SW 1271 (cell line): ENCODE measurements at places on chromosomes 5 and 9.
A peak's percentile ranks its signal among the peaks of the same experiment; 100 is the strongest.

- DNase-seq, result no peak
Observed at GRCh38 chr9:115469841-115470240, 351.9 kb upstream of the TNC start.

DNA sequence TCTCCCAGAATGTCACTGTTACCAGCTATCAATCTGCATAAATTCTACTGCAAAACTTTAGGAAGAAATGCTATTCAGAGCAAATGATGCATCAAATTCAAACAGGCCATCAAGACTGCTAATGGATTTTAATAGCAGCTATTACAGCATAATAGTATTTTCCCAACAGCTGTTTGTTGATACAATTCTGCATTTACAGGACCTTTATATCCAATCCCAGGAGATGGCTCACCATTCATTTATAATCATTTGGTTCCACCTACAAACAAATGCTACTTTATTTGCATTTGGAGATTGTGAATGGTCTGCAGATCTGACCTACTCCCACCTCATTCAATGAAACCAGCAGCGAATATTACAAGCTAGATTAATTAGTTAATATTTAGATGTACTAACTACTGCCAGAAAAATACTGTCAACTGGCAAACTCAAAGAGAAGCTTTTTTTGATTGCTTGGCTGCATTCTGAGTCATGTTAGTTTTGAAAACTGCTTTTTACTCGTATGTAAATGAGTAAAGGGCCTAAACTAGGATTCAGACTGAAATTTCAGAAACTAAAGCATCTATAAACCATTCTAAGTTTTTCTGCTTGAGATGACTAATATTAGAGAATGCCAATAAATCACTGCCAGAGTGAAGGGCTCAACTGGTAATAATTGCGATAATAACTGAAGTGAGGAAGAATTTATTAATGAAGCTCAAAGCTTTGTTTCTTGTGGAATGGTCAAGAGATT, 7.1 kb upstream of the PCA3 start:
- DNase-seq, result no peak

GRCh38 chr5:149521739-149522685, 29.2 kb downstream of the CSNK1A1 start:
- no peak for DNase-seq

GRCh38 chr5:133697536-133698258, 85.4 kb upstream of the FSTL4 start:
- no peak for DNase-seq

DNA sequence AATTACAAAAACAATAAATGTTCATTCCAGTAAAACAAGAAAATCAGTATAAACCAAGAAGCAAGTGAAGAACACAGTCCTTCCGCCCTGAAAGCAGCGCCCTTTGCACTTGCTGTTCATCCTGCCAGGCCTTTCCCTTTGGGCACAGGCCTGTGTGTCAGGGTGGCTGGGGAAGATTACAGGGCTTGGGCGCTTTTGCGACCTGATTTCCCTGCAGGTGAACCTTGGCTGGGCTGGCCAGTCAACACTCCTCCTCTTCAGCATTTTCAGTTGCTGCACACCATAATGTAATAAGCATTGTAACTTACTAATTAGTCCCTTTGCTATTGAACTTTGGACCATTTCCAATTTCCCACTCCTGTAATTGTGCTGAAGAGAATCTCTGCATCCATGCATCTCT, 38.6 kb upstream of the TDRD7 start:
- no peak for DNase-seq

DNA sequence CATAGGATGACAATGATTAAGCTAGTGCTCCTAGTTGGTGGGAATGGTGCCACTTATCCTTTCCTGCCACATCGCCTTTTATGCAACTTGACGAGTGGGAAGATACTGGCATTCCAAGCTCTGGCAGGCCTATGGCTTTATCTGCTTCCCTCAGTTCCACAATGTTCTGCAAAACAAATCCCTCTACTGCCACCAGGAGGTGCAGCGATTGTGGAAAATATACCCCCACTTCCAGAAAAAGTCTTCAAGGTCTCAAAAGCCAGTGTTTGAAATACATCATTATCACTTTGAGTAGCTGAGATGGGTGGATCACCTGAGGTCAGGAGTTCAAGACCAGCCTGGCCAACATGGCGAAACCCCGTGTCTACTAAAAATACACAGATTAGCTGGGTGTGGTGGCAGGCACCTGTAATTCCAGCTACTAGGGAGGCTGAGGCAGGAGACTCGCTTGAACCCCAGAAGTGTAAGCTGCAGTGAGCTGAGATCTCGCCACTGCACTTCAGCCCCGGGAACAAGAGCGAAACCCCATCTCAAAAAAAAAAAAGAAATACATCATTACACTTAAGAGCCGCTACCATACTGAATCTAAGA, 3.4 kb downstream of the CLINT1 start:
- peak; percentile 31 for DNase-seq
